Ureter (tissue), 1 donor: ENCODE measurements at places on chromosomes 12 and 14. TPM values are rescaled to one million over a fixed set of nuclear protein-coding genes. Genes with fewer than 3 reads are reported as not detected.

- DNase-seq, result no peak
Measured at GRCh38 chr14:42872786-42873185, 1266.1 kb downstream of the LRFN5 start.

Gene PTPRR
- total RNA-seq, result 1.7 TPM

DNA sequence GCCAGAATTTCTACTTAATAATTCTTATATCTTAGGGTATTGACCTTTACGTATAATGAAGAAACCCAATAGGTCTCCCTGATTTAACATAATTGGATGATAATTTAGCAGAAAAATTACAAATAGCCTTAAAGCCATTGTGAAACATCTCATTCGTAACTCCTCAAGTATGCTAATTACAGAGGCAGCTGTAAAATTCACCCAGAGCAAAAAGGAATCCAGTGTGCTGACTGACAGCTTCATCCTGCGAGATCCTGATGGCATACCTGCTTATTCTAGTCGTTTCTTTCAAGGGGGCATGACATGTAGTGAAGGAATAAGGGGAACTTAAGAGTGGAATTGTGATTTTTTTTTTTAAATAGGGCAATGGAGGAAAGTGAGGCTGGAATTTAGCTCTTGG, 291.5 kb downstream of the FUT8 start:
- DNase-seq, result no peak

GRCh38 chr12:127640181-127640886, 626.6 kb upstream of the TMEM132C start:
- no peak for DNase-seq

Gene HNF1A
- total RNA-seq, result not detected

Gene TMTC1
- 48.3 TPM for total RNA-seq

Gene ASB2
- 35.1 TPM for total RNA-seq

GRCh38 chr12:108378926-108379325, 39.8 kb upstream of the CMKLR1 start:
- DNase-seq, result no peak

Gene PLEKHG7
- 4.2 TPM for total RNA-seq

GRCh38 chr12:91833780-91834359, 311.8 kb downstream of the BTG1 start:
- DNase-seq, result no peak

- no peak for DNase-seq
Measured at GRCh38 chr12:40511341-40511740, 180.9 kb upstream of the CNTN1 start.

- no peak for DNase-seq
Measured at GRCh38 chr14:34797747-34798583, 77.2 kb downstream of the BAZ1A start.

- DNase-seq, result peak; percentile 64
Measured at GRCh38 chr12:15001733-15002382, 29.0 kb downstream of the PDE6H start.

Gene OTUB2
- total RNA-seq, result 1.6 TPM

- no peak for DNase-seq
Measured at GRCh38 chr14:73851000-73851399, 631 bp upstream of the PTGR2 start.

DNA sequence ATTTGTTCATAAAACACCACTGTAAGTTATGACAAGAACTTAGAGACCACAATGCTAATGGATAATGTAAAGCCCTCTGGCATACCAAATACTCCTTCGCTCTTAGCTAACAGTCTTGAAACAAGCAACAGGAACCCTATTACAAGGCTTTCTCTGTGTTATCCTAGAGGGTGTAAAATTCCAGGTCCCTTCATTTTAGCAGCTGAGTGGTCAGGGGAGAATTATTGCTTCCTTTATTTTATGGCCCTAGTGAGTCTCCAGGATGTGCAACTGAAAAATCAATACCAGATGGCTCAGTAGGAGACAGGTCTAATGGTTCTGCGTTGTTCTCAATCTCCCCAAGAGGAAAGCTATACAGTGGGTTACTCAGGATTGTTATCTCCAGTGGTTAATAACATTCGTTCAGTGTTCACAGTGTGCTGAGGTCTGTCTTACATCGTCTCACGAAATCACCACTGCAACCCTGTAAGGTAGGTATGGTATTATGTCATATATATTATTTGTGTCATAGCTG, 172.7 kb upstream of the CNOT2 start:
- DNase-seq, result no peak

DNA sequence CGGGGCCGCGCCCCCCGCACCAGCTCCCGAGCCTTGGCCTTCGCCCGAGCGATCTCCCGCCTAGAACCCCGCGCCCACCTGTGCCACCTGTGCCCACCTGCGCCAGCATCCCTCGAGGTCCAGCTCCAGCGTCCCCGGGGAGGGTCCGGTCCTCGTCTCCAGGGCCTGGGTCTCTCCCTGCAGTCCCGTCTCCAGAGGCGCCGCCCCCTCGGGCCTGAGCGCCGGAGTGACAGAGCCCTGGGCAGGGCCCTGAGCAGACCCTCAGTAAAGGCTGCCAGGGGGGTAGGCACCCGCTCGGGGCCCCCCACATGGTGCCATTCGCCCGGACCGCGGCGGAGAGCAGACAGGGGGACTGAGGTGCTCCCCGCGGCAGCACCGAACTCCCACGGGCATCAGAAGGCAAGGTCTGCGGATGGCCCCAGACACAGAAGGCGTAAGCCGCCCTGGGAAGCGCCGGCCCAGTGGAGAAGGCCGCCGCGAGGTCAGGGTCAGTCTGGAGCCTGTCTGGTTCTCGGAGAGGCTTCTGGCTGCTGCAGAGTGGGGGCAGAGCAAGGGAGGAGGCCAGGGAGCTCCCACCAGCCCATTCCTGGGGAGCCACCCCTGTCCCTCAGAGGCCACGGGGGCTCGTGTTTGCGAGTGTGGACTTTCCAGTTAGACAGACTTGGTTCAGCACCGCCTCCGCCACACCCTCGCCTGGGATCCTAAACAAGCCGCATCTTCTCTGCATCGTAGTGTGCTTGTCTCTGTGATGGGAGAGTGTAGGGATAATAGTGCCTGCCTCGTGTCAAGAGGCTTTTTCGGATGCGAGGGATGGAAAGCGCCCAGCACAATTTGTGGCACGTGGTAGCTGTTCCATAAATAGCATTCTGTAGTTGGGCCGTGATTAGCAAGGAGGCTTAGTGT, 1.1 kb upstream of the PPP1R13B start:
- DNase-seq, result no peak

DNA sequence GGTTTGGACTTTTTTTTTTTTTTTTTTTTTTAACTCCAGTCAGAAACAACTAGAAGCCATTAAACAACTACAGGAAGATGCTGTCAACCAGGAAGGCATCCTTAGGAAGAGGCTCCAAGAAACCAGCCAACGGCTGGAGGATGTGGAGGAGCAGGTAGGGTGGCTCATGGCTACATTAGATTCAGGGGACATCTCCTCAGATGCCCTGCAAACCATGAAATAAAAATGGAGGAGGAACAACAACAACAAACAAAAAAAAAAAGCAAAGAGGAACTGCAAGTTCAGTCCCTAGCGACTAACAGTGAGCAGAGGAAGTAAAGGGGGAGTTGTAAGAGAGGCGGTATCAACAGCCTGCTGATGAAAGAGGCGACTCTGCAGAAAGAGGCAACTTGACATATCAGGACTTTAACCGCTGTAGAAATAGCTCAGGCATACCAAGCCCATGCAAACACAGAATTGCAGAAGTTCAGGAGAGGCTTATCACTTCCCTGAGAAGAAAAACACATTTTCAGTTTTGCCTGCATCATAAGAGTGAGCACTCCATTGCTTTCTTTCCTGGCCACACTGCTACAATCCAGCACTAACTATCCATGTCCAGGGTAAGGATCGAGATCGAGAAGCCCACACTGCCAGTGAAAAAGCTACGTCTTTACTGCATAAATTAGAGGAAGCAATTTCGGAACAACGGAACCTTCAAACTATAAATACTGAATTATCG, 103.5 kb upstream of the BCAT1 start:
- no peak for DNase-seq

- no peak for DNase-seq
Measured at GRCh38 chr14:76644855-76645518, 116.3 kb upstream of the VASH1 start.

Gene MYF6
- total RNA-seq, result not detected

Gene MIP
- total RNA-seq, result not detected

Gene KRT77
- total RNA-seq, result not detected

GRCh38 chr12:119720349-119720748, 52.4 kb downstream of the PRKAB1 start:
- DNase-seq, result no peak

Gene FAM186B
- 1.2 TPM for total RNA-seq

DNA sequence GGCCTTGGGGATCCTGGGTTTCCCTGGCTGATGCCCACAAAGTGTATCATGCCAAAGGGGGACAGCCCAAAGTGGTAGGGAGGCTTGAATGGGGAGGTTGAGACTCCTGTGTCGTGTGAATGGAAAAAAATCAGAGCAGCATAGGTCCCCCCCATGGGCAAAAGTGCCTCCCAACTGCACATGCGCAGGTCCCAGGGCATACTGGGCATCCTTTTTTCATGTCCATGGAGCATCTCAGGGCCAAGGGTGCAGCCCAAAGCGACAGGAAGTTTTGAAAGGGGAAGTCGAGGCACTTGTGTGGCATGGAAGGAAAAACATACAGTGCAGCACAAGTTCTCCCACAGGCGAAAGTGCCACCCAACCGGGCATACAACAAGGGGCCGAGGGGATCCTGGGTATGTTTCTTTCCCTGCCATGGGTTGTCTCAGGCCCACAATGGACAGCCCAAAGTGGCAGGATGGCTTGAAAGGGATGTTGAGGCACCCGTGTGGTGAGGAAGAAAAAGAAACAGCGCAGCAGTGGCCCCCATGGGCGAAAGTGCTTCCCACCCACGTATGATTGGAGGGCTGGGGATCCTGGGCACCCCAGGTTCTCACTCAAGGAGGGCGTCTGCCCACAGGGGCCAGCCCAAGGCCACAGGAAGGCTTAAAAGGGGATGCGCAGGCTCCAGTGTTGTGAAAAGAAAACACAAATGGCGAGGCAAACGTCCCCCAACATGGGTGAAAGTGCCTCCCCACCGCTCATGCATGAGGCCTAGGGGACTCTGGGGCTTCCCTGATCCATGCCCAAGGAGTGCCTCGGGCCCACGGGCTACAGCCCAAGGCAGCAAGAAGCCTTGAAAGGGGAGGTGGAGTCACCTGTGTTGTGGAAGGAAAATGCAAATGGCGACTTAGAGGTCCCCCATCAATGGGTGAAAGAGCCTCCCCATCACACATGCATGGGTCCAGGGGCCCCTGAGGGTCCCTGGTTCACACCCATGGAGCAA, 573.7 kb downstream of the ALG10 start:
- DNase-seq, result no peak

Gene TMEM63C
- 0.55 TPM for total RNA-seq

GRCh38 chr14:60235440-60235839, 13.6 kb upstream of the PPM1A start:
- no peak for DNase-seq

- no peak for DNase-seq
Measured at GRCh38 chr12:94140556-94140955, 7.8 kb upstream of the PLXNC1 start.

- no peak for DNase-seq
Measured at GRCh38 chr12:112005419-112006395, 7.3 kb downstream of the TMEM116 start.

DNA sequence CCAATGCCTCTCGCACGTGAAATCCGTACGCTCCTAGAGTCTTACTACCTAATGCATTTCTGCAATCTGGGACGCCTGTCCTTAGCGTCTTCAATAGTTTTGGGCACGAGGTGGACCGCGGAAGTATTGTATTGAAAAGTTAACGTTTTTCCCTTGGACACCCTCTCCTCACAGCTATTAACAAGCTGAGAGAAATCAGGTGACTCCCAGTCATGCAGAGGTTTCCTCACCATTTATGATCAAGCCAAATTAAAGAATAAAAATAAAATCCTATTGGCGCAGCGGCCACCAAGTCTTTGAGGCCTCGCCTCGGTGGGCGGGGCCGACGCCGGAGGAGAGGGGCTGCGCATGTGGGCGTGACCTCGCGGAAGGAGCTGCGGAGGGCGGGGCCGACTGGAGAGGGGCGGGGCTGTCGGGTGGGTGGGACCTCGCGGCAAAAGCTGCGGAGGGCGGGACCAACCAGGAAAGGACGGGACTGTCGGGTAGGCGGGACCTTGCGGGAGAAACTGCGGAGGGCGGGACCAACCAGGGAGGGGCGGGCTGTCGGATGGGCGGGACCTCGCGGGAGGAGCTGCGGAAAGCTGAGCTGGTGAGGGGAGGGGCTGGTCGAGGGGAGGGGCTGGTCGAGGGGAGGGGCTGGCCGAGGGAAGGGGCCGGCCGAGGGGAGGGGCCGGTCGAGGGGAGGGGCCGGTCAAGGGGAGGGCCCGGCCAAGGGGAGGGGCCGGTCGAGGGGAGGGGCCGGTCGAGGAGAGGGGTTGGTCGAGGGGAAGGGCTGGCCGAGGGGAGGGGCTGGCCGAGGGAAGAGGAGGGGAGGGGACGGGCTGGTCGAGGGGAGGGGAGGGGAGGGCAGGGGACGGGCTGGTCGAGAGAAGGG, 1.1 kb upstream of the PPP2R5C start:
- peak; percentile 99 for DNase-seq

- DNase-seq, result no peak
Measured at GRCh38 chr14:59183150-59183549, 5.3 kb upstream of the DAAM1 start.

DNA sequence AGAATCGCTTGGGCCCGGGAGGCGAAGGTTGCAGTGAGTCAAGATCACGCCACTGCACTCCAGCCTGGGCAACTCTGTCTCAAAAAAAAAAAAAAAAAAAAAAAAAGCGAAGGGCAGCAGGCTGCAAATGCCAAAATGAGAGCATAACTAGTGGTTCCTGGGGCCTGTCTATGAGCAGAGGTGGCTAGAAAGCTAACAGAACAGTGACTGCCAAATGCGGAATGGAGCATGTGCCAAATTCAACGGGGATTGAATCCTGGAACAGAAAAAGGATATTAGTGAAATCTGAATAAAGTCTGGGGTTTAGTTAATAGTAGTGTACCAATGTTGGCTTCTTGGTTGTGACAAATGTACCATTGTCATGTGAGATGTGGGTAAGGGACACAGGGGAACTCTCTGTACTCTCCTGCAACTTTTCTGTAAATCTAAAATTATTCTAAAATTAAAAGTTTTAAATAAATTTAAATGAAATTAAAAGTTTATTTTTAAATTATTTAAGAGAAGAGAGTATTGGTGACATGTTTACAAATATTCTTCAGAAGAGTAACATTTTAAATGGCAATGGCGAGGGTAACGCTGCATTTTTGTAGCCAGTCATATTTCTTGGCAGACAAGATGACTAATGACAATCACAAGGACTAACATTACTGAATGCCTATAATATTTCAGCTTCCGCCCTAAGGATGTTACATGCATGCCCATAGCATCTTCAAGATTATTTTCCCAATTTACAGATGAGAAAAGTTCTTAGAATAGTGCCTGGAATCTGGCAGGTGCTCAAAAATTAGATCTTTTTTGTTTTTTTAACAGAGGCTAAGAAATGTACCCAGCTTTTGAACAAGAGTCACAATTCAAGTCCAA, 28.9 kb upstream of the NUDT4 start:
- DNase-seq, result no peak

- DNase-seq, result peak; percentile 64
Measured at GRCh38 chr12:93689076-93689834, 12.1 kb downstream of the CRADD start.

Gene PTPRQ
- total RNA-seq, result 0.68 TPM

DNA sequence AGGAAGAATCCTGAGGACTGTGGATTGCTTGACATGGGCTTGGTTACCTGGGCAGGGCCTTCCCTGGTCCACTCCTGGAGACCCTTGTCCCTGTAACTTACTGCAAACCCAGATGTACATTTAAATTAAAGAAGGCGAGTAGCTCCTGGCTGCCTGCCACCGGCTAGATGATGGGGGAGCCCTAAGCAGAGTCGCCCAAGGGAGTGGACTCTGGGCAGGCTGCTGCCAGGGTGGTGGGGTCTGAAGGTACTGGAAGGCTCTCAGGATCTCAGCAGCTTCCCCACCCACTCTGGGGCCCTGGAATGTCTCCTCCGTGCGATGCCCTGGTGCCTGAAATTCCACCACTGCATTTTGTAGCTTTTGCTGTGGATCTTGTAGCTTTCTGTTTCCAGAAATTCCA, 74.7 kb downstream of the FBXL14 start:
- DNase-seq, result no peak
